Stimulated activated CD8-positive, alpha-beta memory T cell treated with anti-CD3 and anti-CD28 coated beads, Interleukin-12 subunit alpha, Interleukin-12 subunit beta, amount 100 ng/mL, for 4 hours (primary cell): ENCODE measurements at places on chromosomes 11 and 22.

DNA sequence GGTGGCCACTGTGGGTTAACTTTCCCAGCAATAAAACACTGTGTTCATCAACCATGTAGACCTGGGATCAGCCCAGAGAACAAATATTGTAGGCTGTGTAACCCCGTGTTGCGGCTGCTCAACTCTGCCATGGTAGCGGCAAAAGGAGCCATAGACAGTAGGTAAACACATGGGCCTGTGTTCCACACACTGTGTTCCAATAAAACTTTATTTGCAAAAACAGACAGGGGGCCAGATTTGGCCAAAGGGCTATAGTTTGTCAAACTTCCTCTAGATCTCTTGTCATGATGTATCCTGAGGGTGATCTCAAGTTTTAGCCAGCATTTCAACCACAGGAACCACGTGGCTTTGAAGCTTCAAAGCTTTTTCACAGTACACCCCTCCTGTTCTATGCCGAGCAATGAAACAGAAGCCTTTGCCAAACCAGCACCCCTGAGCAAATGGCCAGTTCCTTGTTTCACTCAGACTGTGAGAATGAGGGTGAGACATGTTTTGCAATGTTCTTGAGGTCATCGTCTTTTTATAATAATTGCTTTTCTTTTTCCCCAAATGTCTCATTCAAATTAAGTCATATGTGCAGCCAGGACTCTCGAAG, 49.9 kb upstream of the FADD start:
- no peak for DNase-seq

- DNase-seq = no peak
Observed at GRCh38 chr22:32828150-32828549, 26.6 kb downstream of the TIMP3 start.

DNA sequence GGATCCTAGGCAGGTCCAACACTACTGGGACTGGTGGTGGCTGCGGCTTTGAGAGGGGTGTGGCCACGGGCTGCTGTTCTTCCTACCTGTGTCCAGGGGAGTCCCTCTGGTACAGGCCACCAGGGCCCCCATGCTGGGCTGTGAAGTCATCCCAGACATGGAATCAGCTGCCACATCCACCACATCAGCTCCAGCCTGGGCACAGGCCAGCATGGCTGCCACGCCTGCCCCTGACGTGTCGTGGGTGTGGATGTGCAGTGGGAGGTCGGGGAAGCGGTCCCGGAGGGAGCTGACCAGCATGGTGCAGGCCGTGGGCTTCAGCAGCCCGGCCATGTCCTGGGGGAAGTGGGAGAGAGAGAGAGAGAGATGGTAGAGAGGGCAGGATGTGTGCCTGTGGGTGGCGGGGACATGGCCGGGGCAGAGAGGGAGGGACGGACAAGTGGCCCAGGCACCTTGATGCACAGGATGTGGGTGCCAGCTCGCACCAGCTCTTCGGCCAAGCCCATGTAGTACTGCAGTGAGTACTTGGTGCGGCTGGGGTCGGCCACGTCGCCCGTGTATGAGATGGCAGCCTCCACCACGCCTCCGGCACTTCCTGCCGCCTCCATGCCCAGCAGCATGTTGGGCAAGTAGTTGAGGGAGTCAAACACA, 6.2 kb upstream of the LRFN4 start:
- DNase-seq = no peak

DNA sequence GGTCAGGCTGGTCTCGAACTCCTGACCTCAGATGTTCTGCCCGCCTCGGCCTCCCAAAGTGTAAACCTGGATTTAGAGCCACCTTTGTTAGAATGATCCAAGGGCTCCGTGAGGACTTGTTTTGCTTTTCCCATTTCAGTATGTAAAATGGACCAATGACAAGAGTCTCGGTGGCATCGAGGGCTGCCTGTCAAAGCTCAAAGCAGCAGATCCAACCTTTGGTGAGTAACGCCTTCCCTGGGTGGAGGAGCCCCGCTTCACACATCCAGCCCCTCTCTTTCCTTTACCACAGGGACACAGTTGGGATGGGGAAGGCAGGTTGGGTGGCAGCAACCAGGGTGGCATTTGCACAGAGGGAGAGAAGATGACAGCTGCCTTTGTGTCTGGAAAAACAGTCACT, 4.4 kb downstream of the TTC38 start:
- no peak for DNase-seq

GRCh38 chr11:29518389-29519174, 498.2 kb downstream of the KCNA4 start:
- no peak for DNase-seq

DNA sequence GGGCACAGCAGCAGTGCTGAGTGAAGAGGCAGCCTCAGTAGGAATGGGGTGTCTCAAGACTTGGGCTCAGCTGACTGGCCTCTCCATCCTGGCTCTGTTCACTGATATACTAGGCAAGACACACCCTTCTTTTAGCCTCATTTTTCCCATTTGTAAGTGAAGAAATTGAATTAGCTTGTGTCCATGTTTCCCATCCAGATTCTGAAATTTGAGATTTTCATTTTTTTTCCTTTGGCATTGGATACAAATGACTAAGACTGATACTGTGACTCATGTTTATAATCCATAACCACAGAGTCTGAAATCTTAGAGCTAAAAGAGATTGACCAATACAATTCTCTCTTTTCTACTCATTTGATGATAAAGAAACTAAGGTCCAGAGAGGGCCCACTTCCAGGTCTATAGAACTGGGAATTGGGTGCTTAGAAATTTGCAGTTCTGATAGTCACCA, 110.9 kb downstream of the KCNC1 start:
- DNase-seq = no peak

DNA sequence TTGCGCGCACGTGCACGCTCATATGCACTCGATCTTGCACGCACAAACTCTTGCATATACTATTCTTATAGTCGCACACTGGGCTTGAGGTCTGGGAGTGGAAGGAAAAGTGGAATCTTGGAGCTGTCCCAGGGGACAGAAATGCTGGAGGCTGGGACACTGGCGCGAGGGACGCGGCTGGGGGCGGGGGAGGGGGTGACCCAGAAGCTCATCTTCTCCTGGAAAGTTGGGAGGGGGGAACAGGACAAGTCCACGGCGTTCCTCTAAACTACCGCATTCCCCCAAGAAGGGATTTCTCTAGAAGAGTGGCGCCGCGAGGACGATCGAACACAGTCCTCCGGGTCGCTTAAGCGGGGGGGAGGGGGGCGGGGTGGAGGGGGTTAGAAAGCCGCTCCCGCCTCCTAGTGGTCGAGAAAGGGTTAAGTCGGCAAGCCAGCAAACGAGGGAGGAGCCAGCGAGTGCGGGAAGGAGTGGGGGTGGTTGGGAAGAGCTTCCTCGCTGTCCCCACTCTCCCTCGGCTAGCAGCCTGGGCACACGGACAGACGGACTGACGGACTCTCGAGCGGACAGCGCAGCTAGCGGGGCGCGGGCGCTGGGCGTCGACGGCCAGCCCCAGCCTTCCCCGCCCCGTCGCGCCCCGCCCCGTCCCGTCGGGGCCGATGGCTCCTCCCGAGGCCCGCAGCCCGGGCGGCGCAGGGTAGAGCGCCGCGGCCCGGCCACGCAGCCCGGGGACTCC, at the start of gene RTN4RL2:
RTN4RL2 (plus strand) TSS at position 507 of the 736 bp plus-strand sequence. CDS start 338 bp downstream, outside the sequence.
- DNase-seq = no peak

GRCh38 chr11:47915783-47916182, 64.6 kb upstream of the PTPRJ start:
- no peak for DNase-seq

- DNase-seq = no peak
Observed at GRCh38 chr22:43570531-43571165, 158.8 kb downstream of the MPPED1 start.

- no peak for DNase-seq
Observed at GRCh38 chr11:128448981-128449713, 138.2 kb downstream of the ETS1 start.

DNA sequence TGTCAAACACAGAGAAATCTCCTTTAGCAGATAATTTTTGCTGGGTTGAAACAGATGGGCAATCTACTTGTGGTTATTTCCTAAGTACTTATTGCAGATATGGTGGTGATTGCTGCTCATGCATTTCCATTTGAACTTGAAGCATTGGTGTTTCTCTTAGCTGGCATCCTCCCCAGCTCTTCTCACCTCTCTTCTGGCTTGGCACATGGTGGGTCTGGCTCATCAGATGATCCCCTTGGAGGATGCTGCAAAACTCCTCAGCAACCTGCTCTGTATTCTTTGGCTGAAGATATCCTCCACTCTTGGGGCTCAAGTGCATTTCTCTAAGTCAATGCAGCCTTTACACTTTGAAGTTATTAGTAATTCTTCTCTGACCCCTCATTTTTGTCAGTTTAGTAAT, 87.3 kb upstream of the MYO18B start:
- no peak for DNase-seq

DNA sequence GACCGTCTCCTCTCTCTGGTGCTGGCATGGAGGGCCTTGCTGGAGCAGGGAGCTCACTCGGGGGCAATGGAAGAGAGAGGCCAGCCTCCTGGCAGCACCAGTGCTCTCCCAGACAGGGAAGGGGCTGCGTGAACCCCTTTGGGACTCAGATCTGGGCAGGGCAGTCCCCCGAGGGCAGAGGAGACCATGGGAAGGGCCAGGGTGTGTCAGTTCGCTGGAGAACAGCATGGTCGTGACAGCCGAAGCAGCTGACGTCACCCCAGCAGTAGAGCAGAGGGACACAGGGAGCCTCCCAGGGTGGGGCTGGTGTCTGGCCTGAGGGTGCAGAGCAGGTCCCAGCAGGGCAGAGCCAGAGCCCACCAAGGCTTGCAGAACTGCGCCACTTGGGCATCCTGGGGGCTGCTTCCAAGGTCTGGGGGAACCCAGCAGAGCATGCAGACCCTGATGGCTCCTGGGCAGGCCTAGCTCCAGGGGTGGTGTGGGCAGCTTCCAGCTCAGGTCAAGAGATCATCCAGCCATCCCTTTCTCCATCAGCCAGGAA, 71.0 kb upstream of the KCNQ1OT1 start:
- DNase-seq = no peak

DNA sequence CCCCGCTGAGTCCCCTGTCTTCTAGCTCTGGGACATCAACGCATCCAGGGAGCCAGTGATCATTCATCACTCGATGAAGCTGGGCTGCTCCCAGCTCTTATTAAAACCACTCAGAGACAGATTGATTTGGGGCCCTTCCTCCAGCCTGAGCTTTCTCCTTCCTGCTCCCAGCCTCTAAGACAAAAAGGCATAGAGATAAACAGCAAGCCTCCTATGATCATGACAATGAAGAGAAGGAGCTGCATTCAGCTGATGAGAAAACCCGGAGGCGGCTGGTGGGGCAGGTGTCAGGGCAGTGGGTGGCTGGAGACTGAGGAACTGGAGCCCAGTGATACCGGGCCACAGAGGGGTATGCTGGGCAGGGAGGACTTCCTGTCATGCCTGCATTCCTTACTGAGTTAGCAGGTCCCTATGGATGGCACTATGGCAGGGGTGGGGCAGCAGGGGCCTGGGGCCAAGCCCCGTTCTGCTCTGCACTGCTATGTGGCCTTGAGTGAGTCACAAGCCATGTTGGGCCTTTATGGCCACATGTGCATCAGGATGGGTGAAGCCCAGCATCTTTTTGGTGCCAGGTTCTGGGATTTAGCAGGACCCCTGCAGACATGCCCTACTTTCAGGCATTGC, 20.2 kb downstream of the PVALB start:
- DNase-seq = no peak

- DNase-seq = peak; percentile 28
Observed at GRCh38 chr11:2531277-2531986, 86.6 kb downstream of the KCNQ1 start.

DNA sequence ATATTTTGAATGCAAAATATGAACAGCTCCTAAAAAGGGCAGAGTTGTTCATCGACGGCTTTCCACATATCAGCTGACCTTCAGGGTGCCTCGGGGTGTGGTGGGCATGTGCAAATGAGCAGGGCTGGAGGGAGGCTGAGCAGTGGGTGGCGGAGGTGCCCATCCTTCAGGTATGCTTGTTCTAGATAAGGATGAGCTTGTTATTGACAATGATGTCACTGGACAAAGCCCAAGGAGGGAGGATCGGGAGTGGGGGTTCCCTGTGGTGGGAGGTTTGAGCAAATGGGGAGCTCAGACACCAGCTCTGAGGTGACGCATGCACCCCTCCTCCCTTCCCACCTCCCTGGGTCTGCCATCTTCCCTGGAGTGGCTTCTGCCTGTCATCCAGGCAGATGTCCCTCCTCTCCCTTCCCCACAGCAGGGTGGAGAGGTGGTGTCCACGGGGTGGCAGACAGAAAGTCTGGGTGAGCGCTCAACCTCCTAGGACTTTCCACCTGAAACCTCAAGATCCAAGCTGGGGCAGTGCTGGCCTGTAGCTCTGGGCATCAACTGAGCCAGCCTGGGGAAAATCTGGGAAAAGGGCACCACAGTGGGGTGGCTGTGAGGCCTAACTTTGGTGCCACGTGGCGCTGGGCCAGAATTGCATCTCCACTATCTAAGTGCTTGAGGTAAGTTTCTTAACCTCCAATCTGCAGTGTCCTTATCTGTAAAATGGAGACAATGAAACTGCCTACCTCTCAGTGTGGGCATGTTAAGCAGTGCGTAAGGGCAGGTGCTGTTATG, 106.3 kb upstream of the THY1 start:
- DNase-seq = no peak

- no peak for DNase-seq
Observed at GRCh38 chr11:57402188-57403002, 11.9 kb upstream of the PRG2 start.

GRCh38 chr22:49197505-49197904, 630.2 kb downstream of the BRD1 start:
- DNase-seq = no peak

DNA sequence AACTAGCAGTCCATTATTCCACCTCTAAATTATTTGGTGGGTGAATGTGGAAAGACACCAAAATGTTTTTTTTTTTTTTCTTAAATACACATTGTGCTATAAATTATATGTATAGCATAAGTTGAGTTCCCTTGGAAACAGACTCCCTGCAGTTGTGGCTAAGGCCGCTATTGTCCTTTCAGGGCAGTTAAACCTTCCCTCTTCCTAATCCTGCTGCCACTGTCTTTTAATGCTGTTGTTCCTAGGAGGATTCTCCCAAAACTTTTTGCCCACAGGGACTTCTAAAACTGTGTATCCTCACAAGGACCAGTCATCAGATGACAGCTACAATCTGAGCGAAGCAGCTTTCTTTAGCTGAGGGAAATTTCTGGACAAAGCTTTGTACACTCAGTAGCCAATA, 478.9 kb upstream of the CHORDC1 start:
- DNase-seq = no peak

DNA sequence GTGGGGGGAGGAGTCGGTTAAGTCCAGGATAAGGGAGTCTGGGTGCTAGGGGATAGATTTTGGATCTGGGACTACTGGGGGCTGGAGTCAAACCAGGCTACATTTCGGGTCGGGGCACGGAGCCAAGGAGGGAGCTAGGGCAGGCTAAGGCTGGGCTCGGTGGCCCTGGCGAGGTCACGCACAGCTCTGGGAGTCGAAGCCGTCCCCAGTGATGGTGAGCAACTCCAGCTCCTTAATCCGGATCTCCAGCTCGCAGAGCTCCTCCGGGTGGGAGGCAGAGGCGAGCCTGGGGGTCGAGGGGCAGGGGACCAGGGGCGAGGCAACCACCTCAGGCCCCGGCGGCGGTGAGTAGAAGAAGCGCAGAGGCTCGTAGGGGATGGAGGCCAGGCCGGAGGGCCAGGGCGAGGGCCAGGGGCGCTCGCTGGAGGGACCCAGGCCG, 544 bp downstream of the C11orf91 start:
- no peak for DNase-seq

GRCh38 chr22:37609240-37610152, 862 bp downstream of the GGA1 start:
- DNase-seq = no peak
